ENCODE measurements at places on chromosomes 5 and 9. TPM values are rescaled to one million over a fixed set of nuclear protein-coding genes. Genes with fewer than 3 reads are reported as not detected.

- peaks cover 30% of the 10 kb centered on the region for H3K27me3 ChIP-seq
- peak overlapping the region; percentile 85 for H3K4me3 ChIP-seq
- no peaks in the 10 kb centered on the region for H3K36me3 ChIP-seq
- DNase-seq = peak; percentile 86
These were observed 11.1 kb upstream of the ARAP3 start for GRCh38 chr5:141692919-141693725.

GRCh38 chr5:125054146-125054545, 307.7 kb upstream of the ZNF608 start:
- no peak overlapping the region for H3K27ac ChIP-seq
- no peaks in the 10 kb centered on the region for H3K4me1 ChIP-seq
- H3K36me3 ChIP-seq = no peaks in the 10 kb centered on the region
- no peak overlapping the region for H3K4me3 ChIP-seq
- no peak for DNase-seq

- H3K4me1 ChIP-seq = peaks cover 3% of the 10 kb centered on the region
- no peak overlapping the region for H3K27ac ChIP-seq
- no peak for DNase-seq
- H3K36me3 ChIP-seq = peaks cover 20% of the 10 kb centered on the region
These were observed 8.5 kb upstream of the GPR150 start for GRCh38 chr5:95611396-95611795.

SPOCK1 gene
- not detected for total RNA-seq

LYRM7 gene
- total RNA-seq = 18.1 TPM

All from activated CD4-positive, alpha-beta T cell treated with anti-CD3 and anti-CD28 coated beads, Interleukin-2, amount 10 ng/mL, durations not matched to agents 24 days and 14 days (primary cell).